ENCODE measurements at places on chromosomes 11 and 22.

GRCh38 chr11:124110201-124110600 lies 5.0 kb upstream of the VWA5A start:
- no peak for DNase-seq

GRCh38 chr11:45022294-45023064 lies 71.8 kb upstream of the TP53I11 start:
- DNase-seq, result no peak

GRCh38 chr11:1748636-1749394 lies 1.6 kb downstream of the IFITM10 start:
- DNase-seq, result peak; percentile 21

DNA sequence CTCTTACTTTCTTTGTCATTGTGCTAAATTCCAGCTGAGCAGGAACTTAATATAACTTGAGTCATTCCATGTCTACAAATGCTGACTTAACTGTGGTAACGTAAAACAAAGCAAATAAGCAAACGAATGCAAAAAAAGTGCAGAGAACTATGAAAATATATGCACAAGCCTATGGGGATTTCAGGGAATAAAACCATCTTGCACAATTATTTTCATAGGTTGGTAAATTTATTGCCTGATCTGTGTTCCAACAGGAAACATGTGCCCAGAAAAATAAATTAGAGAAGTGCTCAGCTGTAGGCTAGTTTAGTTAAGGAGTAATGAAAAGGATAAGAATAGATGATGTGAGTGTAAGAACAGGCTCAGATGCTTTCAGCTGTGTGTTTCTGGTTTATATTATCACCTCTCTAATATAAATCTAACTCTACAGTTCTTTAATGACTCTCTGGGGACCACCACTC lies 1169.3 kb downstream of the LRRC4C start:
- DNase-seq, result no peak

DNA sequence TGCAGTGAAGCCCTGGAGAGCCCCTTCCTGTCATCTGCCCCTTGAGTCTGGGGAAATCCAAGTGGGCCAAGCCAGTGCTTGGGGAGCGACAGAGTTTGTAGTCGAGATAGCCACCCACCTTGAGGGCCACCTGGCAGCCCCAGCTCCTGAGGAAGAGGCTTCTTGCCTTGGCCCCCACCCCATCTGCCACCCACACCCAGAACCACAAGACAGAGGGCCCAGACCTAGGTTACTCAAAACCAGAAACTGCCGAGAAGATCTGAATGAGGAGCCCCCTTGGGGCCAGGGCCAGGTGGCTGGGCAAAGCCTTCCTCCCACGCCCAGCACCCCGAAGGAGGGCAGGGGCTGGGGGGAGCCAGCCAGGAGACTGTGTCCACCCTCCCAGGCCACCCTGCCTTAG lies 18.8 kb upstream of the PRR5 start:
- DNase-seq, result no peak

DNA sequence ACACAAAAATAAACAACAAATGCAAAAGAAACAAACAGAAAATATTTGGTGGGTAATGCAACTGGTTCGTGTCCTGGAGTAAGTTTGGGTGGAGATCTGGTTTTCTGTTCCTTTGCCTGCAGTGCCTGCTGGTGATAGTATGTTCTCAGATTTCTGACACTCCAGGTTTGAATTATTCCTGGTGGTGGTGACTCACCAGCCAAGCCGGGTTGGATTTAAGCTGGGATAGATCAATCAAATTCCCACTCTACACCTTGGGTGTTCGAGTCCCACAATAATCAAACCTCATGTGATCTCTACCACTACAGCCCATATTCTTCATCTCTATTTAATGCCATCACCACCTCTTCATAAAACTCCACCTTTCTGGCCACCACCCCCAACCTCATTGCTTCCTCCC lies 421.8 kb downstream of the NTM start:
- no peak for DNase-seq

DNA sequence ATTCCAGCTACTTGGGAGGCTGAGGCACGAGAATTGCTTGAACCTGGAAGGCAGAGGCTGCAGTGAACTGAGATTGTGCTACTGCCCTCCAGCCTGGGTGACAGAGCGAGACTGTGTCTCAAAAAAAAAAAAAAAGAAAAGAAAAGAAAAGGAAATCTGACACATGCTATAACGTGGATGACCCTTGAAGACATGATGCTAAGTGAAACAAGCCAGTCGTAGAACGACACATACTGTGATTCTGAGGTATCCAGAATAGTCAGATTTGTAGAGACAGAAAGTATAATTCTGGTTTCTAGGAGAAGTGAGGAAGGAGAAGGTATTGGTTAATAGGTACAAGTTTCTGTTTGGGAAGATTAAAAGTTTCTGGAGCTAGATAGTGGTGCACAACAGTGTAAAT lies 6.7 kb upstream of the APOA5 start:
- no peak for DNase-seq

GRCh38 chr22:20865875-20866445 lies 7.2 kb downstream of the SNAP29 start:
- no peak for DNase-seq

DNA sequence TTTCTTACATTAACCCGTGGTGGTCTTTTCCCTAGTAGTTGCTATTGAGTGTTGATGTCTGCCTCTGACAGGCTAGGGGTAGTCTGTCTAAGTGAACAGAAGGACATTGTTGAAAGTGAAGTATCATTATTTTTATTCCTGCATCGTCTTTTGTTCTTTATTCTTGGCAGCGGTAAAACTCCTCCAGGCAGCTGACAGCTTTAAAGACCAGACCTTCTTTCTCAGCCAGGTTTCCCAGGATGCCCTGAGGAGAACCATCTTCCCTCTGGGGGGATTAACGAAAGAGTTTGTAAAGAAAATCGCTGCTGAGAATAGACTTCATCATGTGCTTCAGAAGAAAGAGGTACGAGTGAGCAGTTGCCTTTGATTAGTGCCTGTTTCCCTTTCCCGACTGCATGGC lies 14.6 kb downstream of the TRMU start:
- no peak for DNase-seq

- no peak for DNase-seq
Measured at GRCh38 chr11:737366-737765, 9.9 kb upstream of the TALDO1 start.

- DNase-seq, result peak; percentile 29
Measured at GRCh38 chr22:31344578-31345330, 1.4 kb downstream of the PATZ1 start.

DNA sequence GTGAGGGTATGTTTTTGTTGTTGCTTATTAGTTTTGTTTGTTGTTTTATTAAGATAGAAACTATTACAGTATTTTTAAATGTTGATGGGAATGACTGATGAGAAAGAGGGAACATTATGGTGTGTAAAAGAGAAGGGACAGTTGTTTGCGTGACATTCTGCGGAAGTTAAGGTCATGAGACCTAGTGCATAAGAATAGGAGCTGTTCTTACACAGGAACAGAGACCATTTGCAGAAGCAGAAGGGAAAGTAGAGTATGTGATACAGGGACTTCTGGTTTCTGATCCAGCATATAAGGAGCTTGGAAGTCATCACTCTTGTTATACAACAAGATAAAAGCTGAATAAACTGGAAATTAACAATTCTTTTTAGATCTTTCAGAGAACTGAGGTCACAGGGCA lies 299.2 kb upstream of the API5 start:
- DNase-seq, result no peak

All from activated CD8-positive, alpha-beta memory T cell treated with anti-CD3 and anti-CD28 coated beads, Interleukin-2, amount 50 U/mL, for 4 hours (primary cell).